CD4-positive, alpha-beta T cell (primary cell): ENCODE measurements at places on chromosomes 4 and X.

DNA sequence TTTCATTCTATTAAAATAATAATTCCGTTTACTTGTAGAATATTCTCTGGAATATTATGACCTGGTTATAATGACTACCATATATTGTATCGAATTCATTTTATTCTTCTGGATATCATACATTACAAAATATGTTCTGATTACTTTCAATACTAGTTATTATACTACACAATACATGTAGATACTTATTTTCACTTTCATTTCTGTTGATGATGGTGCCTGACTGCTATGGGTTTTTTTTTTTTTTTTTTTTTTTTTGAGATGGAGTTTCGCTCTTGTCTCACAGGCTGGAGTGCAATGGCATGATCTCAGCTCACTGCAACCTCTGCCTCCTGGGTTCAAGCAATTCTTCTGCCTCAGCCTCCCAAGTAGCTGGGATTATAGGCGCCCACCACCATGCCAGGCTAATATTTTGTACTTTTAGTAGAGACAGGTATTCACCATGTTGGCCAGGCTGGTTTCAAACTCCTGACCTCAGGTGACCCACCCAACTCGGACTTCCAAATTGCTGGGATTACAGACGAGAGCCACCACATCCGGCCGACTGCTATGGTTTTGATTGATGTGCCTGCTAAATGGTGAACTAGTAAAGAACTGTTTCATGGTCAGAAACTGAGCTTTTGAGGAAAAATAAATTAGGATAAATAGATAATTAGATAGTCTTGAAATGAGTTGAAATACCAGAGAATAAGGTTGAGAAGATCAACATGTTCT is 39.5 kb downstream of the PCDH10 start:
- DNase-seq: no peak

DNA sequence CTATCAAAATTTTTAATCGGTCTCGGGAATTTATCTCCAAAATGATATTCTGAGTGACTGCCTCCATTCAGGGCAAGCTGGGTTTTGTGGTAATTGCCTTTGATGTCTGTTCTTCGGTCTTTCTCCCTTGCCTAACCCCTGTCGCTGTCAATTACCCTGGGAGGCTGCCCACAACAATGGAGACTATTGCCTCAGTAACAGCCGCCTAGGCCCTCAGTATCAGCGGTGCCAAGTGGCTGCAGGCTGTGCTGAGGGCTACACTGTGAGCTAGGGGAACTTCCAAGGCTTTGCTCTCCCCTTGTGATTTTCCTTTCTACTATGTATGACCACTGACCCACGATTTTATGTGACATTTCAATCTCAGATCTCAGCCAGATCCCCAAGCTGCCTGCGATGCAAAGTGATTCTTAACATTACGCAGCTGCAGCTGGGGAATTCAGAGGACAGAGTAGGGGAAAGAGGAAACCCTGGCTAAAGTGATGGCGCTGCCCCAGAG is 36.3 kb upstream of the REST start:
- DNase-seq: no peak

GRCh38 chrX:23334521-23334847 is 165 bp upstream of the PTCHD1 start:
- no peak for DNase-seq

DNA sequence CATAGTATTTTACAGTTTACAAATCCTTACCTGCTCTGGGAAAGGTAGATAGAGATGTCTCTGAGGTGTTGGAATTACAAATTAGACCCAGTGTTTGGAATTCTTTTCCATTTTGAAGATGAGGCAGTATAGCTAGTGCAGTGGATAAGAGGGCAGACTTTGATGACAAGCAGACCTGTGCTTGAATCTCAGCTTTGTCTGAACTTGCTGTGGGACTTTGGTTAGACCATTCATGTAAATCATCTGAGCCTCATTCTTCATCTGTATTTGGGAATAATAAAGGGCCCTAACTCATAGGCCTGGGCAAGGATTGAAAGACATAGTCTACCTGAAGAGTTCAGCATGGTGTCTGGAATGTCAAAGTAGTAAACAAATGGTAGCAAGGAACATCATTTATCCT is 77.2 kb upstream of the BOD1L1 start:
- DNase-seq: no peak

DNA sequence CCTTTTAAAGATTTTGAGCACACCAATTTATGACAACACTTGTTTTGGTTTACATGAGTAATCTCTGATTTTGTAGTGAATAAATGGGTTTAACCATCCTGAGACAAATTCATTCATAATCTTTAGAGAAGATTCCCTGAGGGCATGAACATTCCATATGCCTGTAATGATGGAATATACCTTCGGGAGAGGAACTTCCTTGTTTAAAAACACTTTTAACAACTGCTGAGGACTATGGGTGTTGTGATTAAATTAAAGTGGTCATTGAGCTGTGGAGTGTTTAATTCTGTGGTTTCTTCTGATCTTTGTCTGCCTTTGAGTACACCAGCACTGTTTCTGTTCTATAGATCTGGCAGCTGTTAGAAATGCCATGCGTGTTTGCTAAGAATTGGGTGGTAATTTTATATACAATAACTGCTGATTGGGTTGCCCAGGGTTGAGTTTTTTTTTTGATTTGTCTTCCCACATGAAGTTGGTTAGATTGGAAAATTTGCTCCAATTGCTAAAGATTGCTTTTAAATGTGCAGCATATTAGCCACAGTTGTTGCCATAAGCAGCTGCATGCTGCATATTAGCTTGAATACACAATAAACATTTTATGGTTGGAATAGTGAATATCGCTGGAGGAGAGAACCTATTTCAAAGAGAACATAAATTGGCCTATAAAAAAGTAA is 86.8 kb downstream of the DCLK2 start:
- no peak for DNase-seq

- no peak for DNase-seq
Measured at GRCh38 chr4:46922205-46922604, 13.2 kb upstream of the COX7B2 start.

GRCh38 chrX:112087545-112087944 is 5.0 kb upstream of the TRPC5 start:
- no peak for DNase-seq

GRCh38 chrX:50865311-50865710 is 45.2 kb upstream of the BMP15 start:
- DNase-seq: no peak

- DNase-seq: no peak
Measured at GRCh38 chrX:120753413-120754251, 122.0 kb downstream of the CT47B1 start.

- no peak for DNase-seq
Measured at GRCh38 chrX:19599253-19599652, 83.9 kb upstream of the MAP3K15 start.

- no peak for DNase-seq
Measured at GRCh38 chr4:3531318-3531878, 824 bp downstream of the LRPAP1 start.

DNA sequence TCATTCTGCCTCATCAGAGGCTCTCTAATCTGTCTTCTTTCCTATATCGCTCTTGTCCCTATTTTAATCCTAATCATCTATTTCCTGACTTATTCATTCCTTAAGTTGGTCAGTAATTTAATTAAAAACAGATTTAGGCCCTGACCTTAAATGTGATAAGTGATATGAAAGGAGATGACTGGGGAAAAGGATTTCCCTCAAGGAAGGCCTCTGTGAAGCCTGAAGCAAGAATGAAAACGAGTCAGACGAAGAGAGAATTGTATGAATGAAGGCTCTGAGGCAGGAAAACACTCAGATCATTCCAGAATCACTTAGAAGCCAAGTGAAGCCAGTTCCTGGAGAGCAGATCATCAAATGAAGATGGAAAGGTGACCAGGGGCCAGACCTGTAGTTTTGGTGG is 22.1 kb downstream of the PKD2 start:
- no peak for DNase-seq

DNA sequence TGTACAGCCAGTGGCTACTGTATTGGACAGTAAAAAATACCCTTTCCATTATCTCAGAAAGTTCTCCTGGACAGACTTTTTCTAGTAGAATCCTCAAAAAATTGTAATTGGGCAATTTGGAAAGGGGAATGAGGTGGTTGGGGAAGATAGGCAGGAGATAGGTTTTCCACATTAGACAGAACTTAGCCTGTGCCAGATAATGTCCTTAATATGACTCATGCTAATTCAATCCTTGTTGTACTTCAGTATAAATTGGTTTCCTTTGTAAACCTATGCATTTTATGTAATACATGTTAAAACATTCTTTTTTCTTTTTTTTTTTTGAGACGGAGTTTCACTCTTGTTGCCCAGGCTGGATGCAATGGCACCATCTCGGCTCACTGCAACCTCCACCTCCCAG is 8.9 kb downstream of the EIF4E start:
- DNase-seq: no peak

GRCh38 chr4:173177232-173177631 is 8.6 kb downstream of the GALNT7 start:
- DNase-seq: no peak

GRCh38 chrX:45795546-45795945 is 594.9 kb upstream of the DIPK2B start:
- no peak for DNase-seq

- no peak for DNase-seq
Measured at GRCh38 chrX:38103857-38104812, 97.8 kb downstream of the SYTL5 start.

DNA sequence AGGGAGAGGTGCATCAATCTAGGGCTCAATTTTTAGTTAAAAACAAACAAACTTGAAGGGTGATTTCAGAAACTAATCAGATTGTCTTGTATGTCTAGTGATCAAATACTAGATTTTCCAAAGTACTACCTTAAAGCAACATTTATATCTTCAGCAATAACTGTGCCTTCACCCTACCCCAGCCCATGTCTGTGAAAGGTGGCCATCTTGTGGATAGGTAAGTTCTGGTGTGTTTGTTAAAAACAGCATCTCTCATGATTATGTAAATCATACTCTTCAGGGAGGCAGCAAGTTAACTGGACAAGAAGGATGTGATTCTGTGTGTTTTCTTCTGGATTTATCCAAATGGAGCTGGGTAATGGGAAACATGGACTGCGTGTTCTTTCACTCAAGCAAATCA is 81.4 kb upstream of the ACSL1 start:
- DNase-seq: no peak

- DNase-seq: no peak
Measured at GRCh38 chrX:117752745-117753144, 363.9 kb downstream of the KLHL13 start.

- no peak for DNase-seq
Measured at GRCh38 chr4:160580581-160580980, 1477.7 kb downstream of the RAPGEF2 start.

DNA sequence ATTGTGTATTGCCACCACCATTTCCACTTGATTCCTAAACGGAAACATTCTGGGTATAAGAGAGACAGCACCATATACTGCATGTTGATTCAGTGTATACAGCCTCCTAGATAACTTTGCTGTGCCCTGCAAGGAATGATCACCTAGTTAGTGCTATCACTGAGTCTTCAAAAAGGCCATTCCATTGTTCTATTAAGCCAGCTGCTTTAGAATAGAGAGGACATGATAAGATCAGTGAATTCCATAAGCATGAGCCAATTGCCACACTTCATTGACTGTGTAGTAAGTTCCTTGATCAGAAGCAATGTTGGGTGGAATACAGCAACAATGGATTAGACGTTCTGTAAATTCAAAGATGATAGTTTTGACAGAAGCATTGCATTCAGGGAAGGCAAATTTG is 1047.3 kb downstream of the PCDH18 start:
- no peak for DNase-seq

GRCh38 chrX:13770013-13770535 is 35.5 kb downstream of the OFD1 start:
- no peak for DNase-seq

- DNase-seq: no peak
Measured at GRCh38 chrX:35798042-35798441, at the start of gene MAGEB16. Gene MAGEB16 (plus strand): TSS chrX:35798342. CDS start chrX:35802197, 3,855 bp downstream.

DNA sequence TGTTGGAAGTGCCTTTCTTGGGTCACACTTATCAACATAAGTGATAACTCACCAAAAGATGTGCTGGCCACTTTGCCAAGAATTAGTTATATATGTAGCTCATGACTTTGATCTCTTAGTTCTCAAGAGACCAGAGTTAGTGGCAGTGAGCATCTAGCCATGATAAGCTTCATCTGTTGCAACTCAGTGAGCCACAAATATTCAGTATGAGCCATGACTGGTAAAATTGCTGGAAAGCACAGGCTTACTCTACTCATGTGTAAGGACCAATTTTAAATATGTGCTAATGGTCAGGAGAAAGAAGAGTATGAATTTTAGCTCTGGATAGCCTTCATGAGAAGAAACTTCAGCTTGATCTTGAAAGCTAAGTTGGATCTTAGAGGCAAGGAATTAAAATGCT is 59.4 kb upstream of the TLL1 start:
- no peak for DNase-seq

DNA sequence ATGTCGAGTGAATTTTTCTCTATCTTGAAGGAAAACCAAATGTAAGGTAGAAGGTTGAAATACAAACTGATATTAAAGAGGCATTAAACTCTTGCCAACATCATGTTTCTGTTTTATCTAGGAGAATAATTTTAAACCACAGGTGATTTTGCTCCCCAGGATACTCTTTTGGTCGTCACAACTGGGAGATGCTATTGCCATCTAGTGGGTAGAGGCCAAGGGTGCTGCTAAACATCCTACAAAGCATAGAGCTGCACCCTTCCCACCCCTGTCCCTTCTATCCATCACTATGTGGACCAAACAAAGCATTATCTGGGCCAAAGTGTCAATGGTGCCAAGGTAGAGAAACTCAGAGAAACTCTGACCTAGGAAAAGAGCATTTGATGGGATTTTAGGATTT is 154.6 kb upstream of the MAGEB2 start:
- DNase-seq: no peak

- no peak for DNase-seq
Measured at GRCh38 chr4:2036327-2036726, 22.8 kb upstream of the NAT8L start.

- DNase-seq: no peak
Measured at GRCh38 chr4:165136529-165136928, 23.9 kb upstream of the TMEM192 start.

DNA sequence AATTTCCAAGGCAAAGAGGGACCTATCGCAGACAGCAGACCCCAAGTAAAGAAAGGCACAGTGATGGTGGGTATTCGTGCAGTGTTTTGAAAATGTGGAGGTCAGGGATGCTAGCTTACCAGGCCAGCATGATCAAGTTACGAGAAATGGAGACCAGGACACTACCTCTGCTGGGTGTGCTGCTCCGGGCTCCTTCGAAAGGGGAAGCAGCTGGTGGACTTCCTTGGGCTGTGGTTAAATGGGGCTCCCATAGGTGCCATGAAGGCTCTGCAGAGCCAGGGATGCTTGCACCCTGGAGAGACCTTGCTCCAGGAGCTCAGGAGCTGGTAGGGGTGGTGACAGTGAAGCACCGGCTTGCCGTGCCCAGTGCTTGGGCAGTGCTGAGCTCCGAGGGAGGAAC is 68.8 kb downstream of the TBL1X start:
- no peak for DNase-seq

- DNase-seq: no peak
Measured at GRCh38 chr4:52996261-52997131, 134.4 kb downstream of the RASL11B start.

- DNase-seq: no peak
Measured at GRCh38 chrX:14064626-14065432, 35.1 kb upstream of the GEMIN8 start.

GRCh38 chr4:109728385-109728784 is 1.5 kb downstream of the PLA2G12A start:
- no peak for DNase-seq

- DNase-seq: no peak
Measured at GRCh38 chrX:38806875-38807621, 5.8 kb downstream of the MID1IP1 start.
